ENCODE measurements at places on chromosomes 6 and 20. TPM values are rescaled to one million over a fixed set of nuclear protein-coding genes. Genes with fewer than 3 reads are reported as not detected.

DNA sequence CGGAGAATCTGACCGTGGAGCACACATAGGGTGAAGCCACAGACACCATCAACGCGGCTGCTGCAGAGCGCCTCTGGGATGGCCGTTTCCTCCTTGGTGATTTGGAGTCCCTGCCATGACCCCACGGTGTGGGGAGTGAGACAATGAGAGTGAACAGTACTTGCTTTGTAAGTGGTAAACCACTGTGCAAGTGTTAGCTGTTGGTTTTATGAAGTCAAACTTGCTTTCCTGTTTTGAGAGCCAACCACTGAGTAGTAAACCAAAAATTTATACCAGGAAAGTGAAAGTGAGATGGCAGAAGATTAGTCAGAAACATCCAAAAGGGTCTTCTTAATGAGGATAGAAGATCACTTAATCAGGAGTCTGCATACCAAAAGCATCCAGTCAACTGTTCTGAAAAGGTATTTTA is 160.7 kb downstream of the FOXC1 start:
- peaks cover 15% of the 10 kb centered on the region for H3K4me1 ChIP-seq
- no peak for DNase-seq
- H3K27me3 ChIP-seq: peaks cover 3% of the 10 kb centered on the region
- H3K36me3 ChIP-seq: no peaks in the 10 kb centered on the region

GRCh38 chr20:57849121-57849520 is 139.3 kb upstream of the PMEPA1 start:
- no peaks in the 10 kb centered on the region for H3K4me1 ChIP-seq
- no peaks in the 10 kb centered on the region for H3K36me3 ChIP-seq
- no peak overlapping the region for H3K4me3 ChIP-seq
- no peak for DNase-seq

DNA sequence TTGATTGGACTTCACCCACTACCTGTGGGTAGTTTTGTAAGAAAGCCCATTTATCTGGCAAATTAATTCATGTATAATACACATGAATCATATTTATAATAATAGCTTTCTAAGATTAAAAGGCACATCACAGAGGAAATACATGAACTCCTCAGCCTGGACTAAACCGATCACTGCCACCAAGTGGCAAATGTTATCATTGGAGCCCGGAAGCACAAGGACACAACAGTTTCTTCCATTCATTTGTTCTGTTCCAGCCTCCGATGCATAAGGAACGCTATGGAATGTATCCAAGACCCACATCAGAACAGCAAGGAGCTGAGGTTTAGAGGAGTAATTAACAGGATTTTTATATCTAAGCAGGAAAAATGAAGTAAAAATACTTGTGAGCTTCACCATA is 13.9 kb upstream of the IPCEF1 start:
- H3K27ac ChIP-seq: no peak overlapping the region
- H3K4me1 ChIP-seq: no peaks in the 10 kb centered on the region
- no peak overlapping the region for H3K4me3 ChIP-seq
- peak; percentile 52 for DNase-seq
- H3K27me3 ChIP-seq: no peaks in the 10 kb centered on the region

- no peaks in the 10 kb centered on the region for H3K36me3 ChIP-seq
- peak; percentile 11 for DNase-seq
- no peak overlapping the region for H3K27ac ChIP-seq
- no peaks in the 10 kb centered on the region for H3K27me3 ChIP-seq
- H3K4me3 ChIP-seq: no peak overlapping the region
- H3K4me1 ChIP-seq: no peaks in the 10 kb centered on the region
These were observed 144.0 kb upstream of the SLC35B3 start for GRCh38 chr6:8579372-8579771.

- no peaks in the 10 kb centered on the region for H3K36me3 ChIP-seq
- no peak overlapping the region for H3K27ac ChIP-seq
- H3K4me3 ChIP-seq: no peak overlapping the region
These were observed 194.9 kb downstream of the TINAG start for GRCh38 chr6:54503144-54503543.

DNA sequence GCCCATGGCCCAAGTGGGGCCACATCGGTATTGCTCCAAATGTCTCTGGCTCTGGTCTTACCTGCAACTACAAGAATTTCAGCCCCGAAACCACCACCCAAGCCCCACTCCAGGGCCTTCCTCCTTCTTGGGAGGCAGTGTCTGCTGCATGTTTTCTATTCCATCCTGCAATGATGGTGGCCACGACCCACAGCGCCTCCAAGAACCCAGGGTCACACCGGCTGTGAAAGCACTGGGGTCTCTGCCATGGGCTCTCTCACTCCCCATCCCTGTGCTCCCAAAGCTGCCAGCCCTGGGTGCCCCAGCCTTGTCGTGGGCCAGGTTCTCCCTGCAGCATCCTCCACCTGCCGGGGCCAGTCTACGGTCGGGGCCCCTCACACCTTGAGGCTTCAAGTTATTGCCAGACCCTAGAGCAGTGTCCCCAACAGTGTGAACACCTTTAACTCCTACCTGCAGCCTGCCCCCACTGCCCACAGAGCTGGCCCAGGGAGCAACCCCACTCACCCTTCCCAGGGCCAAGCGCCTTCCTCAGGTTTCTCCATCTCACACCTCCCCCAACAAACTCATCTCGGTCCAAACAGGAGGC is 115.4 kb downstream of the JPH2 start:
- no peak overlapping the region for H3K27ac ChIP-seq
- DNase-seq: no peak
- H3K27me3 ChIP-seq: peaks cover 5% of the 10 kb centered on the region
- H3K4me1 ChIP-seq: peaks cover 5% of the 10 kb centered on the region

- peaks cover 23% of the 10 kb centered on the region for H3K4me1 ChIP-seq
- no peak for DNase-seq
- peak overlapping the region; percentile 55 for H3K4me3 ChIP-seq
- no peaks in the 10 kb centered on the region for H3K36me3 ChIP-seq
- H3K27ac ChIP-seq: peak overlapping the region; percentile 70
These were observed 909 bp upstream of the NUDT3 start for GRCh38 chr6:34393191-34393965.

DNA sequence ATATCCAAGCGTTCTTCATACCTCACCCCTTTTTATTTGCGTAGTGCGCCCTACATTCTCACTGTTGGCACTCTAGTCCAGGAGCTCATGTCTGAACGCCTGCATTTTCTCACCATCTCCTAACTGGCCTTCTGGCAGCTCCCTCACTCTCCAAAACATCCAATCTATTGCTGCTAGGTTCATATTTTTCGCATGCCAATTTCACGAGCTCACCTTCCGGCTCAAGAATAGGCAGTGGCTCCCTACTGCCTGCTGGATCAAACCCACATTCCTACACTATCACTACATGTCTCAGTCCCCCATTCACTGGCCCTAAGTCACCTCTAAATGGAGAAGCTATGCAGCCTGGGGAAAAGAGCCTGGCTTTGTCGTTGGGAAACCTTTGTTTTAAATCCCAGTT is 115.0 kb downstream of the IPCEF1 start:
- no peaks in the 10 kb centered on the region for H3K27me3 ChIP-seq
- no peak overlapping the region for H3K27ac ChIP-seq
- no peaks in the 10 kb centered on the region for H3K36me3 ChIP-seq
- DNase-seq: no peak
- peaks cover 2% of the 10 kb centered on the region for H3K4me1 ChIP-seq

DNA sequence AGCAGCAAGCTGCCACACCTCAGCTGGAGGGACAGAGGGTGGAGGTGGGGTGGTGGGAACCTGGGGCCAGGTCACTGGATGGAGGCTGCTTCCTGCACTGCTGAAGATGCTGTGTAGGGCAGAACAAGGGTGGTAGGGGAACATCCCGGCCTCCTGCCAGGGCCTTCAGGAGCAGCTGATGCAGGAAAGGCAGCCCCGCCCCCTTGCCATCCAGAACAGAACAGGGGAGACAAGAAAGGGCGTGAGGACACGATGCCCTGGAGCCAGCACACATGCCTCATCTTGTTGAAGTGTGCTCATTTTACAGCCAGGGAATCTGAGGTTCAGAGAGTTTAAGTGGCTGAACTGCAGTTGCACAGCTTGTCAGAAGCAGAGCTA is 43.1 kb upstream of the PHACTR3 start:
- DNase-seq: no peak
- no peaks in the 10 kb centered on the region for H3K27me3 ChIP-seq
- H3K36me3 ChIP-seq: no peaks in the 10 kb centered on the region
- no peak overlapping the region for H3K4me3 ChIP-seq

DNA sequence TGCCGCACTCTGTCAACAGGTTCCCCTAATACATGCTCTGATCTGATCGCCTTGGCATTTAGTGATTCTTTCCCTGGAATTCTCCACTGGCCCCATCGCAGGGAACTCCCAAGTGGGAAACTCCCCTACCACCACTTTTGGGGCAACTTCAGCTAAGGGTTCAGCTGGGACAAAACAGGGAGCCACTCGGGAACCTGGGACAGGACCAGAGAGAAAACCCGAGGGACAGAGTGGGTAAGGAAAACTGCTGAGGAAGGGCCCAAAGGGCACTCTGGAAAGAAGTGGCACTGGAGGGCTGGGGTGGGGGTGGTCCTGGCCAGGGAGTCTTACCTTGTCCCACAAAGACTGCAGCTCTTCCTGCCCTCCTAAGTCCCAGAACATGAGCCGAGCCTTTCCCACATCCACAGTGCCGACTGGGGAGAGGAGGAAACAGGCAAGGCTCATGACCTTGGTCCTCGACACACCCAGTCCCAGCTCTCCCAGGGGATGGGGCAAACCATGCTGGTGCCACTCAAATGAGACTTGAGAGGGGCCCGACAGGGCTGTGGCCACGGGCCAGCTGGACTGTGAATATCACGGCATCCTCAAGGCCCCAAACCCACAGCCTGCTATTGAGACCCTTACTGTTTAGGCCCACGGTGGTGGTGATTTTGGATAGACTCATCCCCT is 1.6 kb downstream of the ARFRP1 start:
- H3K27ac ChIP-seq: no peak overlapping the region
- H3K36me3 ChIP-seq: peaks cover 57% of the 10 kb centered on the region
- H3K4me1 ChIP-seq: peaks cover 18% of the 10 kb centered on the region
- no peaks in the 10 kb centered on the region for H3K27me3 ChIP-seq
- peak overlapping the region; percentile 82 for H3K4me3 ChIP-seq

DNA sequence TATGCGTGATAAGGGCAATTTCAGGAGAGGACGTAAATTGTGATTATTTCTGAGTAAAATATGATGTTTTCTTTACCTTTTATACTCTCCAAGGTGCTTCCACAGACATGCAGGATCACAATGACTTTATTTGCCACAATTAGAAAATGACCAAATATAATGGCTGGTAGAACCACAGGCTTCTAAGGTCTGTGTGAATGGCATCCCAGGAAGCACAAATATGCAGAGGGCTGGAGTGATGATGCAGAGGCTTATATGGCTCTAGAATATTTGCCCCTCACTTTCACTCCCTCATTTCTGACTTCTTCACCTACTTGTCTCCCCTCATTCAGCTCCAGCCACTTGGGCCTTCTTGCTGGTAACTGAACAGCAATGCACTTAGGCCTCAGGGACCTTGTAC is 502.1 kb upstream of the MAP3K7 start:
- H3K27me3 ChIP-seq: no peaks in the 10 kb centered on the region
- no peak overlapping the region for H3K27ac ChIP-seq
- DNase-seq: no peak
- peaks cover 2% of the 10 kb centered on the region for H3K4me1 ChIP-seq
- H3K36me3 ChIP-seq: no peaks in the 10 kb centered on the region

DNA sequence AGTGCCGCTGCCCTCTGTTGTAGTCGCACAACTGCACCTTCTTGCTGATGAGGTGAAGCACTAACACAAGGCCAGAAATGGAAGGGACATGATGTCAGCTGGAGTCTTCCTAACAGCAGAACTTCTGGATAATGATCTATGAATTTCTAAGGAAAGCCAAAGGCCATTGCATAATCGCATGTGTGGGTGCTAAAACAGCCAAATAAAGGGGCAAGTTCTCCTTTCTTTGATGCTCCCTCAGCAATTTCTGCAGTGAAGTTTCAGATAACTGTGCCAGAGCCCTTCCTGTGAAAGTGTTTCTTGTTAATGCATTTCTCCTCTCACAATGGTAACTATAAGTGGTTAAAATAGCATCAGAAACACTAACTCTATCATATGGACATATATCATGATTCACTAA is 8.0 kb upstream of the F13A1 start:
- H3K27me3 ChIP-seq: no peaks in the 10 kb centered on the region
- H3K36me3 ChIP-seq: no peaks in the 10 kb centered on the region
- peak; percentile 64 for DNase-seq
- no peak overlapping the region for H3K27ac ChIP-seq
- H3K4me1 ChIP-seq: peaks cover 16% of the 10 kb centered on the region

Gene POU5F1
- polyA plus RNA-seq: 0.34 TPM

Gene TMEM217
- polyA plus RNA-seq: 0.81 TPM

Gene PTPRT
- 0.19 TPM for polyA plus RNA-seq

Gene MICAL1
- 49.9 TPM for polyA plus RNA-seq

Gene PACSIN1
- 1.7 TPM for polyA plus RNA-seq

Gene FAM184A
- 8.2 TPM for polyA plus RNA-seq

Gene KCNQ5
- polyA plus RNA-seq: 0.74 TPM

Gene GGTLC1
- not detected for polyA plus RNA-seq

All from muscle of leg (tissue), 16 donors.